Activated CD4-positive, alpha-beta T cell treated with anti-CD3 and anti-CD28 coated beads, Interleukin-2, Interleukin-4, amounts not matched to agents 100 ng/mL and 50 ng/mL, durations not matched to agents 16 hours and 8 hours (primary cell): ENCODE measurements at places on chromosomes 5 and 9.

GRCh38 chr5:15131909-15132308 lies 260.3 kb upstream of the ANKH start:
- no peak for DNase-seq

GRCh38 chr9:77707383-77708063 lies 59.4 kb upstream of the GNA14 start:
- no peak for DNase-seq

- DNase-seq: no peak
Observed at GRCh38 chr5:10673017-10673389, 88.0 kb downstream of the DAP start.

DNA sequence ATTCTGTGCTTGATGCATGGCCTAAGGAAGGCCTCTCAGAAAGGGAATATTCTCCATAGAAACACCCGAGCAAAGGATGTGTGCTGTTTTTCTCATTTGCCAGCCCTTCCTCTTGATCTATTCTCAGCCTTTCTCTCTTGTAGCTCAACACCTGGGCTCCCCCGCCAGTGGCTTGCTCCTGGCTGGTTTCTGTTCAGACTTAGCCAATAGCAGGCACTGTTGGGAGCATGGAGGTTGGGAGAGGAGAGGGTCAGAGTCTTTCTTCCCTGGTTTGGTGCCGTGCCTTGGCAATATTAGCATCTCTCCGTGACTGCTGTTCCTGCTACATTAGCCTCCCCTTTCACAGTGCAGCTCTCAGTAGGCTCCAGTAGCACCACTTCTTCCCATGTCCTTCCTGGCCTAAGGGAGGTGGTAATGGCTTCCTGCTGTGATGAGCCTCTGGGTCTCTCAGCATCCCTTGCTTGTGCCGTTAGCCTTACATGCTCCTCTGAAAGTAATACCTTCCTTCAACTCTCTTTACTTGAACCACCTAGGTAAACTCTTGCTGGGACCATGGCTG lies 269.7 kb upstream of the GAS1 start:
- no peak for DNase-seq

DNA sequence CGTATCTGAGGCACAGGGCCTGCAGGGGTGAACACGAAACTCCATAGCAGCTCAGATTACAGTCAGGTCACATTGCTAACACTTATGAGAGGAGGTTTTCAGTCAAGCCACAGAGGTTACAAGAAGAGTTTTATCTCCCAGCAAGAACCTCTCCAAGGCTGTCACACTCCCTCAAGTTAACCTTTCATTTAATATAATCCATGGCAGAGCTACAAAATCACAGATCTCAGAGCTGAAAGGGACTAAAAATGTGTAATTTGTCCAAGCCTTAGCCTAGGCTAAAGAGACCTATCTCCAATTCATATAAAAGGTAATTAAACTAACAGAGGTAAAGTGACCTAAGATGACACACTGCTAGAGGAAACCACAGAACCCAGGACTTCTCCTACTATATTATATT lies 57.2 kb downstream of the MLANA start:
- DNase-seq: no peak

DNA sequence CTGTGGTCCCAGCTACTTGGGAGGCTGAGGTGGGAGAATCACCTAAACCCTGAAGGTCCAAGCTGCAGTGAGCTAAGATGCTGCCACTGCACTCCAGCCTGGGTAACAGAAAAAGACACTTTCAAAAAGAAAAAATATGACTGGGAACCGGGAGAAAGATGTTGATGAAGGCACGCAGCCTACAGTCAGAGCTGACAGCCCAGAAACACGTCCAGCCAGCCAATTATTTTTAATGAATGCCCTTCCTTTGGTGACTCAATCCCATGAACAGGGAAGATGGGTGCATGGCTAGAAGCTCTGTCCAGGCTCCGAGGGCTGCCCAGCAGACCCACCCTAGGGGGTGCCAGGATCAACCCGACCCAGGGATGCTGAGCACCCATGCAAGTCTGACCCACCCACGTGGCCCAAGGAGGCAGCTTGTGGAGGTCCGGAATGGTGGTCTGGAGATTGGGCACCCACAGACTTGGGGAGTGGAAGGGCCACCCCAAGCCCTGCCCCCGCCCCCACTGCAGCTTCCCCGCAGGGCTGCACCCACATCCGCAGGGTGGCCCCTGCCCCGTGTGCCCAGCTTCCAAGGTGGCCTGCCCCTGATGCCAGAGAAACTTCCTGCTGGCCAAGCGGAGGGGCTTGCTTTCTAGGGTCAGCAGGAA lies 51.0 kb downstream of the ADAMTS2 start:
- no peak for DNase-seq

- no peak for DNase-seq
Observed at GRCh38 chr9:79263628-79264027, 308.1 kb upstream of the TLE4 start.

- DNase-seq: no peak
Observed at GRCh38 chr9:132585954-132586829, 3.8 kb downstream of the BARHL1 start.

- no peak for DNase-seq
Observed at GRCh38 chr9:115088860-115089259, 29.1 kb downstream of the TNC start.

DNA sequence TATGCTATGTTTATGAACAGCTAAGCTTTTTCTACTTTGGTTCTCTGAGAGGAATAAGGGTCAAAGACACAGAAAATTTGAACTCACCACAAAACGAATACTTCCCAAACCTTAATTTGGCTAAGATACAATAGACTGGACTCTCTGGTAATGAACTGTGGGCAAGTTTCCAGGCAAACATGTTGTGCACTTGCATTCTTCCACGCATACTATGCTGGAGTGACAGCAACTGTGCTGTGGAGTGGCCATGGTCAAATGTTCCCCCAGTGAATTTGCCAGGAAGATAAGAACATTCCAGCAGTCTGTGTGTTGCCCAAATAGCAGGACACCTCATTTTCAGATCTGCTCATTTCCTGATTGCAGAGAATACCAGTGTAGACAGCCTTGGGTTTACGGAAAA lies 275.3 kb upstream of the IL12B start:
- no peak for DNase-seq

DNA sequence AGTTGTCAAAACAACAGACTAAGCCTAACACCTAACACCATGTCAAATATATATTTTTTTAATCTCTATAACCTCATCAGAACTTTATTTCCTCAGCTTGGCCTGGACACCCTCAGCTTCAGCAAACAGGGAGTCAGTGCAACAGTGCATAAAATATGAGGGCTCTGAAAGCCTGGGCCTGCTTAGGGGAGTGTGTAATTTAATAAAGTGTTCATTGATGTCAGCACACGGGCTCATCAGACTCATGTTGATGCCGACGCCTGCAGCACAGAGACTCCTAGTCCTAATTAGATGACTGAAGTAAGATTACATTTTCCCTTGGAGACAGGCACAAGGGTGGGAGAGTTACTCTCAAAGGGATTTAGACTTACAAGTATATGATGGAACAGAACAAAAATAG lies 37.8 kb downstream of the CDH10 start:
- DNase-seq: no peak

DNA sequence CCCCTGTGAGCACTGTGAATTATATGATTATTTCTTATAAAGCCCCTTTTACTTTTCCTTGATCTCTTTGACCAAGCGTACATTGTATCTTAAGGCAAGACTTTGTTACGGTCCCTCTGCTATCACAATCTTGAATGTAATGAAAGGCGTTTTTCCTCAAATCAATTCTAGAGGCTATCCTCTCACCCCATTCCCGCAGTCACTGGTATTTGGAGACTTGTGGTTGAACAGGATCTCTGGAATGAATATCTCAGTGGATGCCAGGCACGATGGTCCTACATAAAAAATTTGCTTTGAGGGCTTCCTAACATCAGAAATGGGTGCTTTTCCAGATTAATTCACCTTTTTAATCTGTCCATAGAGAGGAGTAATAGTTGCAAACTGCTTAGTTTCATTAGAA lies 151.4 kb upstream of the PAPPA start:
- DNase-seq: no peak

- no peak for DNase-seq
Observed at GRCh38 chr9:134720796-134721195, 79.2 kb downstream of the COL5A1 start.

- DNase-seq: no peak
Observed at GRCh38 chr9:134968011-134968822, 50.5 kb upstream of the FCN1 start.

DNA sequence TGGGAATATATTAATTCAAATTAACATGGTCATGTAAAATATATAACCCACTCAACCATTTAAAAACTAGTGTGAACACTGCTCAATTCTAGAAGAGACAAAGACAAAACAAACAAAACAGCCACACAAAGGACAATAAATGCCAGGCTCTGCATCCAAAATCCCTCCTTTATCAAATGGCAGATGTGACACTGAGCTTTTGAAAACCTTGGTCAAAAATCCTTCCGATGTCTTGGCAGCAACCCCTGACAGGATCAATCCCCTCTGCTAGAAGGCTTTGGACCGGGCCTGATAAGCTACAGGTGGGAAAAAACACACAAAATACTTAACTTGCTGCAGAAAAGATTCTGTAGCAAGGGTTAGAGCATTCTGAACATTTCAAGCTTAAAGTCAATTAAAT lies 61.5 kb downstream of the ZFR start:
- no peak for DNase-seq

DNA sequence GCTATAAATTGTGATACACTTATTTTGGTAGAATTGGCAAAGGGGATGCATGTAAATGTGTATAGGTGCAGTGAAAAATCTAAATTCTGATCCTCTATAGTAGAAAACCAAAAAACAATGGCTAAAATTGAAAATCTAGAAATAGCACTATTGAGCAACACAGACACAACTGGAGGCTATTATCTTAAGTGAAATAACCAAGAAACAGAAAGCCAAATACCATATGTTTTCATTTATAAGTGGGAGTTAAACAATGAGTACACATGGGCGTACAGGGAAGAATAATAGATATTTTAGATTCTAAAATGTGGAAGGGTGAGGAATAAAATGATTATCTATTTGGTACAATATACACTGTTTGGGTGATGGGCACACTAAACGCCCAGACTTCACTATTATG lies 183.2 kb upstream of the TUSC1 start:
- DNase-seq: no peak

DNA sequence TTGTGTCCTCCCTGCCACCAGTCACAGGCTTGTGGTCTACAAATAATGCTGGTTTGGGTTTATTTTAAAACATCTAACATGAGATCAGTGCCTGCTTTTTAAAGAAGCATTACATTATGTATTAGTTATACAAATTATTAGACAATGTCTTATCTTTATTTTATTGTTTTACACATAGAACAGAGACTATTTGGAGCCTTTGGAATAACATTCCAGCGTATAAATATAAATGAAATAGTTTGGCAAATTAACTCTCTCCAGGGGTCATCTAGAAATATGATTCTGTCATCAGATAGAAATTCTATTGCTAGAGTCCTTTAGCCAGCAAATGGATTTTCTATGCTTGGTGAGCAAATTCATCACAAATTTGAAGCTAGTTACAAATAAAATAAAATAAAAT lies 22.4 kb downstream of the MAP1B start:
- no peak for DNase-seq

GRCh38 chr9:134390947-134391318 lies 64.7 kb downstream of the RXRA start:
- DNase-seq: no peak

GRCh38 chr5:75338408-75338807 lies 1.4 kb downstream of the HMGCR start:
- no peak for DNase-seq

DNA sequence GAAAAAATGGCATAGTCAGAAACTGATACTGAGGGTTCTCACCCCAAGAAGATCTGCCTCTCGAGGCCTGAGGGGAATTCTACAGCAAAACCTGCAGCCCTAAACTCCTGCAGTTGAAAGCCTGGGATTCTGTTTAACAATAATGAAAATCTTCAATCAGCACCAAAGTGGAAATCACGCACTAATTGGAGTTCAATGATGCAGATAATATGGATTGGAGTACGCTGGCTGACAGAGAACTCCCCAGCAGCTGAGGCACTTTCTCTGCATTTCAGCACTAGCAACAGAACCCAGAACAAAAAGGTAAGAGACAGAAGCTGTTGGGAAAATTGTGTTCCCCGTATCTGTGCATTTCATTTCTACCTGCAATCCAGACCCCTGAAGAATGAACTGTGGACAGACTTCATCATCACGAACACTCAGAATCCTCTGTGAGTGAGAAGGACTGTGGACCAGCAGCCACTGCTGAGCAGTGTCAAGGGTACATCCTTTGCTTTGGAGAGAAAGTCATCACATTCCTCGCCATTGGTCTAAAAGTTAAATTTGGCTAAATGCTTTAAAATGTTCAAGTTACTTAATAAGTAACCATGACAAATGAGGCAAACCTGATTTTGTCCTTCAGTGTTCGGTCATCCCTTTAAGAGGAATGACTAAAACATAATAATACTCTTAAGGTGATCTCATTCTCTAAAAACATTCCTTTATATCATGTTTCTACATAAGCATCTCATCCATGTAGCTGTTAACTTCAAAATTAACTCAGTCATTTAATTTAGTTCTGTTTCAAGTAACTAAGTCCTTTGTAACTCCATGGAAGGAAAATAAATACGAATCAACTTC lies 126.1 kb downstream of the GAS1 start:
- DNase-seq: no peak

DNA sequence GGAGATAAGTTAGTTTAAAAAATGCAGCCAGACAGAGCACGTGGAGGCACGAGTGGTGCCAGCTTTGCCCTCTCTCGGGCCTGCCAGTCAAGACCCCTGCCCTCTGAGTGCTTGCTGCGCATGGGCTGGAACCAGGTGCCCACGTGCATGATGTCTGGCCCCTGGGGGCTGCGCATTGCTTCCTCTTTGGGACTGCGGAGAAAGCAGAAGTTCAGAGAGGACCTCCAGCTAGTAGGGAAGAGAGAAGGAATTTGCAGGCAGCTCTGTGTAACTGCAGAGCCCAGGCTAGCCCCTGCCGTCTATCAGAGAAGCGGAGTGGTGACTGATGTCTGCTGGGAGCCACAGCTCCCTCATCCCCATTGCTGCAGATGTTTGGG lies 9.7 kb upstream of the RNU6ATAC start:
- no peak for DNase-seq

GRCh38 chr9:99567436-99567835 lies 254.2 kb upstream of the NR4A3 start:
- no peak for DNase-seq

GRCh38 chr9:126703002-126703865 lies 89.5 kb downstream of the LMX1B start:
- no peak for DNase-seq

DNA sequence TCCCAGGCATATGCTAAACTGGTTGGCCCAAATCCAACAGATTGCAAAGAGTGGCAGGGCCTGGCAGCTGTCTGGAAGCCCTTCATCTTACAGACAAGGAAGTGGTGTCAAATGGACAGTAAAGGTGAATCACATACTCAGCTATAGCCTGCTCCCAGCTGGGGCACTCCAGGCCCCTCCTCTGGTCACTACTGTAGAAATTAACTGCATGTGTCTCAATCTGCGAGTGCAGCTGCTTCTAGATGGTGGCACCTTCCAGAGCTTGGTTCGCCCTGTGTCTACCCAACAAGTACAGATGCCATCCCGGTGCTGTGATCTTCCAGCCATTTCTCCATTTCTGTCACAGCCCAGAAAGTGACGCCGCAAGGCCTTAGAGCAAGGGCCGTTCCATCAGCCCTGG lies 50.2 kb downstream of the OTULIN start:
- DNase-seq: no peak
